ENCODE measurements at places on chromosomes 5 and 9.

GRCh38 chr5:16879650-16880049, 56.4 kb downstream of the MYO10 start:
- DNase-seq = no peak

DNA sequence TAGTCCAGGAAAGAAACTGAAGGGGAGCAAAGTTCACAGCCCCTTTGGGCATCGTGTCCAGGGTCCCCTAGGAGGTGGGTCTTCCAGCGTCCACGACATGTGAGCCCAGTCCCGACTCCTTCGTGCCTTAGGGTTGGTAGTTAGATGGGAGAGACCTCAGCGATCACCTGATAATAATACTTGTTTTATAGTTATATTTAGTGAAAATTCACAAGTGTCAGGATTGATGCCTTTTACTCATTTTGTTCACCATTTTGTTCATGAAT, 20.1 kb downstream of the SPAAR start:
- no peak for DNase-seq

- DNase-seq = no peak
Measured at GRCh38 chr9:93953496-93954433, 1.4 kb downstream of the BARX1 start.

GRCh38 chr5:39500551-39501175, 75.9 kb upstream of the DAB2 start:
- no peak for DNase-seq

GRCh38 chr9:93821307-93821703, 133.8 kb downstream of the BARX1 start:
- no peak for DNase-seq

DNA sequence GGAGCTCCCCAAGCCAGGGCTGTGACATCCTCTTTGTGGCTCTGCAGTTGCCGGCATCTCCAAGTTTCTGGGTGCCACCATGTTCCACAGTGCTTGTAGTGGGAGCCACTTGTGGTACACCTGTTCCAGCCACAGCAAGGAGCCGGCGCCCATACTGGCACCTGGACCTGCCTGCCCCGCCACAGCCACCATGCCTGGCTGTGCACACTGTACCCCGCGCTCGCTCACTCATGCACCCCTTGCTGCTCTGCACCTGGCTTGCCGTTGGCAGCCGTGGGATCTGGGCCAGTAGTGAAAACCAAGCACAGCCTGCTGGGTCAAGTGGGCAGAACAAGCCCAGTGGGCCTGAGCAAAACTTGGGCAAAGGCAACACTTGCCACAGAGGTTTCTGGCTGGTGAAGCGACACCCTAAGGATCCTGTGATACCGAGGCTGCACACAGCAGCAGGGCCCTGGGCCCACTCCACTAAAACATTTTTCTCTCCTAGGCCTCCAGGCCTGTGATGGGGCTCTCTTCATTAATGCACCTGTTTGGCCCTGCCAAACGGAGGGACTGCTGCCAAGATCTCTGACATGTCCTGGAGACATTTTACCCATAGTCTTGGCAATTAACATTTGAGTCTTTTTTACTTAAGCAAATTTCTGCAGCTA, 2.8 kb downstream of the TRIM36 start:
- no peak for DNase-seq

GRCh38 chr5:168674893-168675482, 95.8 kb upstream of the PANK3 start:
- DNase-seq = no peak

DNA sequence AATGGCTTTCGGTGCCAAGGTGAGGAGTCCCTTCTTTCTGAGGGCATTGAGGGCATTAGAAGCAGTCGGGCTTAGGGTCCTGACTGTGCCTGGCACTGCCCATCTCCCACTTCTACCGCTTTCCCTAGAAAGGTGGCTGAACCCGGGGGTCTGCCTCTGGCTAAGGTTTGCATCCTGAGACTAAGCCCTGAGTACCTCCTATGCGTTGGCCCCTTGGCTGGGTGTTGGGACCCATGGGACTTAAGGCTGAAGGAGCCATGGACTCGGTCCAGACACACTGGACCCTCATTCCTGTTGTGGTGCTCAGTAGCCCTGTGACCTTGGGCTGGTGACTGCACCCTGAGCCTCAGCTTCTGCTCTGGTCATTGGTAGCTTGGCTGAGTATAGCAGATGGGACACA, 23.9 kb downstream of the DAB2IP start:
- no peak for DNase-seq

Measured in effector CD8-positive, alpha-beta T cell (primary cell).